Mucosa of gallbladder (tissue), 1 donor: ENCODE measurements at places on chromosomes 13 and 19. TPM values are rescaled to one million over a fixed set of nuclear protein-coding genes. Genes with fewer than 3 reads are reported as not detected.
A peak's percentile ranks its signal among the peaks of the same experiment; 100 is the strongest.

Gene MAMSTR
- total RNA-seq, result 1.6 TPM

DNA sequence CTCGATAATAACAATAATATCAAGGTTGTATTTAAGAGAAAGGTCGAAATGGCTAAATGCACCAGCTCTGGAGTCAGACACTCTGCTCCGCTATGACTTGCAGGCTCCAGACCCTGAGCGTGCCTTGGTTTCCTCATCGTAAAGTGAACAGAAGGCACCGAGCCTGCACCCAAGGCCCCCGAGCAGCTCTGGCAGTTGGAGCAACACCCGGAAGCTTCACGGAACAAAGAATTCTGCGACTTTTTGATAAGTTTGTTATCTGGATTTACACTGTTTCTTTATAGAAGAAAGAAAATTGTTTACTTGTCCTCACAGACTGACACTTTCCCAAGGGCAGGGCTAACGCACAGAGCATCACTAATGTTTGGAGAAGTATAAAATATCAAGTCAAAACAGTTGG lies 4.4 kb downstream of the GRTP1 start:
- no peak for DNase-seq

GRCh38 chr13:26253787-26254582 lies at the start of gene CDK8:
CDK8 (plus strand) TSS chr13:26254129; CDS start chr13:26254642, 513 bp downstream.
- DNase-seq, result peak; percentile 93

DNA sequence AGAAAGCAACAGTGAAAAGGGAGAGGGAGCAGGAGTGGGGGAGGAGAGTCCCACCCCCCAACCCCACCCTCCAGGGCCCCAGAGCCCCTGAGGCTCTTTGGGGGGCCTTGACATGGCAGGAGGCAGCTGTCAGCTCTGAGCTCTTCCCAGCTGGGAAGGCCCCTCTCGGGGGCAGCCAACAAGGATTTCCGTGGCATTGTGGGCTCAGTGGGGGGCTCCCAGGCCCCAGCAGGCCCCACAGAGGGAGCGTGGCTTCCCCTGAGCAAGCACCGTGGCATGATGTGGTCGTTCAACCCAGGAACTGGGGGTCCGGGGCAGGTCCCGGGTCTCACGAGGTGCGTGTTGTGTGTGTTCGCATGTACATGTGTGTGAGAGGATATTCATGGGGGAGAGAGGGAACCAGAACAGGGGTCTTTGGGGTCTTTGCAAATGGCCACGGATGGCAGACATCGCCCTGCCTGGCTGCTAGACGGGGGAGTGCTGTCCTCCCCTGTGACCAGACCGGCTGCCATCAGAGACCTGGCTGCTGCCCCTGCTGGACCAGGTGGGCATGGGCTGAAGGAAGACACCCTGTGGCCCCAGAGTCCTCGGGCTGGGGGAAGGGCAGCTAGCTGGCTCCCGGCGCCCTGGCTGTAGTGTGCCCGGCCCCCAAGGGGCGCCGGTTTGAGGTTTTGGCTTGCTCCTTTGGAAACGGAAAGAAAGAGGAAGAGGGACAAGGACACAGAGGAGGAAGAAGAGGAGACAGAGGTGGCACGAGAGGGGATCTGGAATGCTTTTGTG lies 3.7 kb upstream of the AKAP8L start:
- DNase-seq, result no peak
